ENCODE measurements at places on chromosomes 2 and 18.

DNA sequence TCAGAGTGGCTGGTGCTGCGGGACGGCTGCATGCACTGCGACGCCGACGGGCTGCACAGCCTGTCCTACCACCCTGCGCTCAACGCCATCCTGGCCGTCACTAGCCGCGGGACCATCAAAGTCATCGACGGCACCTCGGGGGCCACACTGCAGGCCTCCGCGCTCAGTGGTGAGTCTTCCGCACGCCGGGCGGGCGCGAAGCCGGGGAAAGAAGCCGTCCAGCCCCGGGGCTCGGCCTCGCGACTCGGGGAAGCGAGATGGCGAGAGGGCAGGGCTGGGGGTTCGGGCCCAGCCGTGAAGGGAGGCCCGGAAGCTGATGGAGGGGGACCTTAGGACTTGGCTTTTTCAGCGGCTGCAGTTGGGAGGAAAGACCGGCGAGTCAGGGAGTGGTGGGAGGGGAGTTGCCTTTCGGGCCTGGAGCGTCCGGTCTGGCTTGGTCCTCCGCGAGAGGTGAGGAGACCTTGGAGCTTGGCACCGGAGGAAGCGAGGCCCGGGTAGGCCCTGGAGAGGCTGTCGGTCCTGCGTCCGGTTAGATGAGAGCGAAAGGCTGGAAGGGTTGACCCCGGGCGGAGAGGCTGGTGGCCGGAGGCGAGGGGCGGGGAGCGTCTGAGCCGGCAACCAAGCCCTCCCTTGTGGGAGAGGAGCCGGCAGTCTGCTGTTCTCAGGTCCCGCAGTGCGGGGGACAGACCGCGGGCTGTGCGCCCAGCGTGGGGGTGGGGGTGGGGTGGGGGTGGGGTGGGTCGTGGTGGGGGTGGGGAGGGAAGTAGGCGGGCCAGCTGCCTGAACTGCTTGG, 691 bp downstream of the BIRC6 start:
- DNase-seq: peak; percentile 47

GRCh38 chr18:67200665-67201064, 315.9 kb downstream of the DSEL start:
- no peak for DNase-seq

DNA sequence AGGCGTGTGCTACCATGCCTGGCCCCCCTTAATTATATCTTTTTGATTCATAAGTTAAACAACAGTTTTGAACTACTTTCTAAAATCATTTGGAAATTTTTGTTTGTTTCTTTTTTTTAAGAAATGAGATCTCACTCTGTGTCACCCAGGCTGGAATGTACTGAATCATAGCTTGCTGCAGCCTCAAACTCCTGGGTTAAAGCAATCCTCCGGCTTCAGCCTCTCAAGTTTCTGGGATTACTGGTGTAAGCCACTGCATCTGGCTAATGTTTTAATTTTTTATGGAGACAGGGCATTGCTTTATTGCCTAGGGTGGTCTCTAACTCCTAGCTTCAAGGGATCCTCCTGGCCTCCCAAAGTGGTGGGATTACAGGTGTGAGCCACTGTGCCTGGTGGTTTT, 71.5 kb downstream of the BABAM2 start:
- DNase-seq: peak; percentile 73

DNA sequence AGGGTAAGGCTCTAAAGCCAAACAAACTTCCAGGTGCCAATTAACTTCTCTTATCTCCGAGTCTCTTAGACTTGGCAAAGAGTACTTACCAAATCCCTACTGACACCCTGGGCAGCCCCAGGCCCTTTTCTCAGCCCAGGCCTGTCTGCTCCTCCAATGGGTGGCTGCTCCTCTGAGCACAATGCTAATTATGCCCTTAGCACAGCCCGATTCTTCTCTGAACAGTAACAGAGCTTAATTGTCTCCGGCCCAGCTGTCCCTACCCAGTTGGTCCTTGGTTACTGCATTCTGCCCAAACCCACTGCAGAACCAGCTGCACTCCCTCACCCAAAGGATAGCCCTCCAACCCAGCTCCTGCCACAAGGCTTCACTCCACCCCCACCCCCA, 110.3 kb downstream of the SMAD7 start:
- no peak for DNase-seq

- DNase-seq: no peak
Measured at GRCh38 chr18:66749030-66749429, 145.1 kb upstream of the CDH19 start.

GRCh38 chr2:187500585-187501359, 52.7 kb upstream of the CALCRL start:
- DNase-seq: peak; percentile 82

GRCh38 chr2:14756122-14756541, 123.6 kb downstream of the LRATD1 start:
- peak; percentile 68 for DNase-seq

- DNase-seq: no peak
Measured at GRCh38 chr2:40287773-40288172, 164.1 kb downstream of the SLC8A1 start.

DNA sequence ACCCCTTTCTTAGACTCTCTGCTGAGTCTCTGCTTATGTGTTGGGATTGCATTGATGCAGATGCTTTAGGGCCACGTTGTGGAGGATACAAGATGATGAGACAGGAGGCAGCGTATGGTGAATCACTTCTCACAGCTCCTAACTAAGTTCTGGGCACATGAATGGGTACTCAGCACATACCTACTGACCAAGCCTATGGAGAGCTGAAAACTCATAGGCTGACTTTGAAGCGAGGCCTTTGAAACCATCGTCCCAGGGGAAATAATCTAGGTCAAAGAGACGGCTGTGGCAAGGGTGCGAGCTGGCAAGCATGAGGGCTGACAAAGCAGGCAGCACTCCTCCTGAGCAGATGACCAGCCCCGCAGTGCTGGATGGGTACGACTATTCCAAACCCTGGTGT, 180.2 kb upstream of the TNP1 start:
- DNase-seq: no peak
